NCI-H1436 treated with DMSO at 0.1 percent for 48 hours (cell line): ENCODE measurements at places on chromosomes 7 and 10.

- DNase-seq = no peak
These were observed 316.8 kb upstream of the NFE2L3 start for GRCh38 chr7:25835197-25835596.

DNA sequence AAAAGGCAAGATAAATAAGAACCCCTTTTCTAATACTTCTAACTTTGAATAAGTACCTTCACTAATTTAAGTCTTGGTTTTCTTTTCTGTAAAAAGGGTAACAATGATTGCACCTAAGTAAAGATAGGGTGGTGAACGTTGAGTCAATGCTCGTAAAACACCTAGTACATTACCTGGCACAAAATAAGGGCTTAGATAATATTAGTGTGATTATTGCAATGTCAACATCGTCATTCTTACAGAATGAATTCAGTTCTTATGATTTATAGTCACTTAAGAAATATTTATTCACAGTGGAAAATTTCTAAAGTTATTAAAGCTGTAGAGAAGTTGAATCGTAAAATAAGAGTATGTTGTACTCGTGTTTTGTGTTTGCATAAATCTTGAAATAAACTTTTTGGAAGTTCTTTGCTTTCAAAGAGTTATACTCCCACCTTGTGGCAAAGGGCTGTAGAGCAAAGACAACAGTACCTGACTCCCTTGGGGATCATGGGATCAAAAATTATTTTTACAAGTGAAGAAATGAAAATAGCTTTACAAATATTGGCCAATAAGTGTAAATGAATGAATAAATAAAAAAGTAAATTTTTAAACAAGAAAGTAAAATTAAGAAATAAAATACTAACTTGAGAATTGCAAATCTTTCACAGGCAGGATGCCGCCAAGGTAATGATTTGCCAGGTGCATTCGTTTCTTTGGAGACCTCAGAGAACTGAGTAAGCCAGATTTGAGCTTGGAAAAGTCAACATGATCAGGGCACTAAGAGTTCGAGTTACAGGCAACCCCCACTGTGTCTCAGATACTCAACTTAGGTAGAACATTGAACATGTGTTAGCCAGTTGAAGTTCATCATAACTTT, 285.8 kb upstream of the CACNA2D1 start:
- no peak for DNase-seq

DNA sequence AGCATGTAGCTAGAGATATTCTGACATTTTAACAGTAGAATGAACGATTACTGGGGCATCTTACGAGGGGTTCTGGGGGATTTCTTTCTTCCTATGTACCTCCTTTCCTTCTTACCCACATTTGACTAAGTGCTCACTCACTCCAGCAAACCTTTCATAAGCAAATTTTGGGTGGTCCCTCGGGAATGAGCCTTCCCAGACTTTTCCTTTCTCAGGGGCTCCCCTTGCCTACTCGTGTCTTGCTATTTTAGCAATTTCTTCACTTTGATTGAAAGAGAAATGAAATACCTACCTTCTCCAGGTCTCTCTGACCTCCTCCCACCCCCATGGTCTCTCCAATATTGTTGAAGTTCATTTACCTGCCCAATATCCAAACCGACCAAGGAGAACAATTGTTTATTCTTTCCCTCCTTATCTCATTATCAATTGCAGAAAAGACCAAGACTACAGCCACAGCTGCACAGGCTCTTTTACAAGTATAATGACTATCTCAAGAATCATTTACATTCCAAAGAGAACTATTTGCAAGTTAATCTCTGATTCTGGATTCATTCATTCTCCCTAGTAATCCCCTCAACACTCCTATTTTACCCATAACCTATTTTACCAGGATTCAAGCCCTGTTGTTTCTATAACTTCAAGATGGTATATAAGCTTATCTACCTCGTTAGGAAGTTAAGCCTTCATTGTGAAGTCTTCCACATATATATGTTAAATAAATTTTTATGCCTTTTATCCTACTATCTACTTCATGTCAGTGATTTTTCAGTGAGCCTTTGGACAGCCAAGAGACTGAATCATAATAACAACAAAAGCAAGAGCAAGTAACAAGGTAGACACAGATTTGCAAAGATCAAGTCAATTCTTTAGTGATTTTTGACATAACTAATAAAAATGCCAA, 480.6 kb downstream of the IPMK start:
- no peak for DNase-seq

- DNase-seq = no peak
These were observed 179.3 kb downstream of the TRIL start for GRCh38 chr7:28778786-28779185.

DNA sequence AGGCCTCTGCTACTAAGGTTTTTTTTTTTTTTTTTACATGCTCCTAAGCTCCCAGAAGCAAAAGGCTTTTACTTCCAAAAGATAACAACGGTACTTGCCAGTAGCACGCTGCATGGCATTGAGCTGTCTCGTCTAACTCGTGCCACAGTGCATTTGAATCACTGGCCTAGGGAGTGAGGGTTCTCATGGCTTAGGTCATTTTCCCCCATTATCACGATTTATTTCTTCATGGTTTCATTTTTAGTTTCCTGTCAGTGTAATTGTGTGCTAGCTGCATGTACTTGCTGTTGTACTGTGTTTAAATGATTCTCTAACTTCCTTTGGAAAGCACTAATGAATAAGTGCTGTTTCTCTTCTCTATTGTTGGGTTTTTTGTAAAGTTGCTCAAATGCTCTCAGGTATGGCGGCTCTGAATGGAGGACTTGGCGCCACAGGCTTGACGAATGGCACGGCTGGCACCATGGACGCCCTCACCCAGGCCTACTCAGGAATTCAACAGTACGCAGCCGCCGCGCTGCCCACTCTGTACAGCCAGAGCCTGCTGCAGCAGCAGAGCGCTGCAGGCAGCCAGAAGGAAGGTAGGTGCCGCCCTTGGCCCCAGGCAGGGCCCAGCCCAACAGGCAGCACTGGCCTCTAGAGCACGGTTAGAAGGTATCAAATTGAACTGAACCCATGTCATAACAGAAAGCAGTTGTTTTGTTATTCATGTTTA, 290.5 kb downstream of the USP6NL start:
- no peak for DNase-seq

DNA sequence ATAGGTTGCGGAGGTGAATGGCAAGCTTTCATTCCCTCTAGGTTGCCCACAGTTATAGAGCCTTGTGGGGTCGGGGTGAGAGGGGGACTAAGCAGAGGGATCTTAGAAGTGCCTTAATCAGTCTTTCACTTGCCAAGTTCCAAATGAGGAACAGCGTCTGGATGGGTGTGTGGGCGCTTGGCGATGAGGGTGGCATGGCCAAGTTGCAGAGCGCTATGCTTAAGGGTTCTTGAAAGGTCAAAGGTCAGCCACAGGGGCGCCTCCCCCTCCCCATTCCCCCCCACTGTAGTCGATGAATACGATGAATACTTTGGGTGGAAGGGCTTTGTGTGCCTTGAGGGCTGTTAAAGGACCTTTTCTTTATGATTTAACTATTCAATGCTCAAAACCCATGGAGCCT, 185.0 kb downstream of the TCF7L2 start:
- no peak for DNase-seq

GRCh38 chr10:131071721-131072120, 239.8 kb downstream of the TCERG1L start:
- DNase-seq = no peak

DNA sequence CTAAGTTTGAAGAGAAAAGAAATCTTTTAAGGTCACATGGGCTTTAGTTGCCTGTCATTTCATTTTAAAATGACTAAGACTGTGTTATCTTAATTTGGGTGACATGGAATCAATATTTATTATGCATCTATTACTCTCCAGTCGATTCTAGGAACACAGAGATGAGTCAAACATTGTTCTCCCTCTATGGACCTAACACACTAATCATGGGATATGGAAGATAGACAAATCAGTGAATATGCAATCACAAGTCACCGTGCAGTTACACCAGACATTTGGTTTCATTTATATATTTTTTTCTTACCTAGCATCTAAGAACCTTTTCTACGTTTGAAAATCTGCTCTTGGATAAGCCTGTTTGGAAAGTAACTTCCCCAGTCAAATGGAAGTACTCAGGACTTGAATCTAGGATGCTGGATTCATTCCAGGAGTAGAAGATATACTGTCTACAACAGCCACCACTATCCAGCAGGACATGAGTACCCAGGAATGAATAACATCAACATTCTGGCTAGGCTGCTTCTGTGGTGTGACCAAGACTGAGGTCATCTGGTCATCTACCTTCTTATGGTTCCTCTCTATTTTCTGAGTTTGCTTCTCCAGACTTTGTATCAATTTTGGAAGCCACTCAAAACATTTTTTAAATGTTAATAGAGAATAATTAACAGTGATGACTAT, 902.9 kb upstream of the LRRN3 start:
- no peak for DNase-seq

DNA sequence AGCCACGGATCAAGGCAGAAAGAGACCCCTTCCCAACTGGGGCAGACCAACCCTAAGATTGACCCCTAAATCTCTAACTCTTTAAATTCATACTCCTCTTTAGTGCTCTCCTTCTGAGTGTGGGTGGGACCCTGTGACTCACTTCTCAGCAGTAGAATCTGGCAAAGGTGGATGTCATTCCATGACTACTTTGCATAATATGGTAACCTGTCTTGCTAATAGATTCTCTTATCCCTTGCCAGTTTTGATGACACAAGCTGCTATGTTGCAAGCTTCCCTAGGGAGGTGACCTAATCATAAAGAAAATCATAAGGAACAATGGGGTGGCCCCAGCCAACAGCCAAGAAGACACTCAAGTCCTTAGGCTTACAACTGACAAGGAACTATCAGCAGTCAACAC, 155.4 kb upstream of the VWC2 start:
- DNase-seq = no peak

DNA sequence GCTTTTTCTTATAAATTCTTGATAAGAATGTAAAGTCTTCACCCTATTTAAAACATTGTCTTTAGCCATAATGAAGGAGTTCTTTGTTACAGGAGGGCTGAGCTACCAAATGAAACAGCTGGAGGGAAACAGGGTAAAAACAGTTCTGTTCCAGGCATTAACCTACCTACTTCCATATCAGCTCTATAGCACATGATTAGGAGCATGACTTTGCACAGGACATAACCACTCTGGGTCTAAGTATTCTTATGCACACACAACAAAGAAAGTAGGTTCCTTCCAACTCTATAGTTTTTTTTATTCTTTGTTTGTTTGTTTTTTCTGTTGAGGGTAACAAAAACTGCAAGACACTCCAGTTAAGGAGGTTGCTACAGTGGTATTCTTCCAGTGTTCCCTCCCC, 52.7 kb downstream of the SCIN start:
- DNase-seq = no peak

GRCh38 chr7:26165950-26166683, 14.1 kb downstream of the NFE2L3 start:
- DNase-seq = no peak

- no peak for DNase-seq
These were observed 160.9 kb downstream of the PLXDC2 start for GRCh38 chr10:19977097-19977521.

GRCh38 chr7:156848979-156849378, 44.0 kb downstream of the LMBR1 start:
- DNase-seq = no peak

GRCh38 chr10:56537984-56538383, 176.9 kb upstream of the ZWINT start:
- DNase-seq = no peak

- DNase-seq = no peak
These were observed 5.5 kb downstream of the PTPRN2 start for GRCh38 chr7:158582089-158582456.

GRCh38 chr10:117272195-117273076, 31.5 kb downstream of the SLC18A2 start:
- no peak for DNase-seq

DNA sequence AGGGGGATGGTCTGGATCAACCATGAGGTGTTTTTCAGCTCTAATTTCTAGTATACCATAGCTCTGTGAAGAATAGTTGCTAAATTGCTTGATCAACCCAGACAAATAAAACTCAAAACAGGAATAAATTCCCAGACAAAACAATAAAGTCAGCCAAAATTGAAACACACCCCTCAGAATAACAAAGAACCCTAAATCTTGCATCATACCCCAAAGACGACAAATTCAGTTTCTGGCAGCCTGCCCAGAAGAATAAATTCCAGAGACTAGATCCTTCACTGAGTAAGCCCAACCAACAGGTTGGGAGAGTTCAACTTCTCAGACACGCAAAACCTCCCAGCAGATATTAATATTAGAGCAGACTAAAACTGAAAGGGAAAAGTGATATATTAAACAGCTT, 11.2 kb upstream of the SEM1 start:
- DNase-seq = no peak

GRCh38 chr10:50260791-50261281, 9.5 kb upstream of the ASAH2 start:
- no peak for DNase-seq

GRCh38 chr10:21090609-21091082, 193.5 kb upstream of the NEBL start:
- no peak for DNase-seq

DNA sequence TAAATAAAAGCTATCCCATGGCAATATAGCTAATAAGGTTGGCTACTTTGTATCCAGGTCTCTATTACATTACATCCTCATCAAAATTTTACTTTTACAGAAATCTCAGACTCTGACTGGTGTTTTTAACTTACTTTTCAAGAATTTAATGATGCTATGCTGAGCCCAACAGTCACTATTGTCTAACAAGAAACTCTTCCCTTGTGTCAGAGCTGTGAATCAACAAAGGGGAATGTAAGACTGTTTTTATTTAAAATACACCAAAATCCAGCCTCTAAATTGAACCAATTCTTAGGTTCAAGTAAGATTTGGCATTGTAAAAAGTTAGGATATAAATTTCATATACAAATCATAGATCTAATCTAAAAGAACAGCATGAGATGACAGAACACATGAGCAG, 7.0 kb downstream of the RTKN2 start:
- no peak for DNase-seq

- DNase-seq = no peak
These were observed 23.9 kb upstream of the FAM107B start for GRCh38 chr10:14798636-14799035.

GRCh38 chr7:157930441-157930840, 593.6 kb downstream of the DNAJB6 start:
- peak; percentile 42 for DNase-seq

GRCh38 chr7:93921607-93922566, at the start of gene GNG11:
Gene GNG11, plus strand, starts transcription at chr7:93921735. Its CDS starts 403 bp downstream, at chr7:93922138.
- no peak for DNase-seq

DNA sequence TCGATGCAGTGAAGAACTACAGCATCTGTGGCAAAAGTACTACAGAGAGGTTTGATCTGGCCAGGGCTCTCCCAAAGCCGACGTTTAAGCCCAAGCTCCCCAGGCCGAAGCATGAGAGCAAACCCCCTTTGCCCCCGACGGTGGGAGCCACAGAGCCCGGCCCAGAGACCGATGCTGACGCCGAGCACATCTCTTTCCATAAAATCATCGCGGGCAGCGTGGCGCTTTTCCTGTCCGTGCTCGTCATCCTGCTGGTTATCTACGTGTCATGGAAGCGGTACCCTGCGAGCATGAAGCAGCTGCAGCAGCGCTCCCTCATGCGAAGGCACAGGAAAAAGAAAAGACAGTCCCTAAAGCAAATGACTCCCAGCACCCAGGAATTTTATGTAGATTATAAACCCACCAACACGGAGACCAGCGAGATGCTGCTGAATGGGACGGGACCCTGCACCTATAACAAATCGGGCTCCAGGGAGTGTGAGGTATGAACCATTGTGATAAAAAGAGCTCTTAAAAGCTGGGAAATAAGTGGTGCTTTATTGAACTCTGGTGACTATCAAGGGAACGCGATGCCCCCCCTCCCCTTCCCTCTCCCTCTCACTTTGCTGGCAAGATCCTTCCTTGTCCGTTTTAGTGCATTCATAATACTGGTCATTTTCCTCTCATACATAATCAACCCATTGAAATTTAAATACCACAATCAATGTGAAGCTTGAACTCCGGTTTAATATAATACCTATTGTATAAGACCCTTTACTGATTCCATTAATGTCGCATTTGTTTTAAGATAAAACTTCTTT, 2.3 kb downstream of the LRRTM3 start:
- DNase-seq = no peak
